NCI-H2081 treated with DMSO at 0.1 percent for 48 hours (cell line): ENCODE measurements at places on chromosomes 6 and 20.
A peak's percentile ranks its signal among the peaks of the same experiment; 100 is the strongest.

GRCh38 chr6:157380458-157380778 is 572 bp upstream of the ZDHHC14 start:
- no peak for DNase-seq

GRCh38 chr6:47187893-47188587 is 121.7 kb downstream of the TNFRSF21 start:
- no peak for DNase-seq

GRCh38 chr6:28789553-28790083 is 134.2 kb downstream of the TRIM27 start:
- DNase-seq = no peak

DNA sequence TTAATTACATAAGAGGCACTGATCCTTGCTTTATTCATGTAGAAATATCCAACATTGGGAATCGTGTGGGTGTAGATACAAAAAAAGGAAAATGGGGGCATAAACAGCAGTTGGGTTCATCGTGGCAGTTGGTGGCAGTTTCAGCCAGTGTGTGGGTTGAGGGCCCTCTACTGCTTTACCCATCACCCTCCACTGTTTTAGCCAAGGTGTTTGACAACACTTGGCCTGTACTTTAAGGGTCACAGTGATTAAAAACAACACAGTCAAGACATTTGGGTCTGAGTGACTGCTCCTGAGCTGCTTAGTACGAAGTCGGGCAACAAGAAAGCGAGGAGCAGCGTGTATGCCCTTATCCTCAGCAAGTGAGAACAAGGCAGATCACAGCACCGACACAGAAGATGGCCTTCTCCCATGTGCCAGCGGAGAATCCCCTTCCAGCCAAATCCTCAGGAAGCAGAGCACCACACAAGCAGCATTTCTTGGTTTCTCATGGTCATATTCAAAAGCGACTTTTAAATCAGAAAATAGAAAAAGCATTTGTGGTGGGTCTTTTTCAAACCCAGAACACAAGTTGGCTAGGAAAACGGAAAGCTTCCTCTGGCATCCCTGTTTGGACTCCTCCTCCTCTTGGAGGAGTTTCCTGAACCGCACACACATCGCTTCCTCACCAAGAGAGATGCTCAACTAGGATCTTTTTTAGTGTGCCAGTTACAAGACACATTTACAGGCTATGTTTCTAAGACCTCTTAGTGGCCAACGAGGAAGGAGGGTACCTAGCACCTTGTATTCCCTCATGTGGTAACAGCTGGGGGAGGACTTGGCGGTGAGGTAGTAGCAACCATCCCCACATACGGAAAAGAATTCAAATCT is 23.5 kb downstream of the EIF2S2 start:
- DNase-seq = no peak

- DNase-seq = no peak
Measured at GRCh38 chr6:28371706-28372451, 22.1 kb downstream of the ZKSCAN3 start.

DNA sequence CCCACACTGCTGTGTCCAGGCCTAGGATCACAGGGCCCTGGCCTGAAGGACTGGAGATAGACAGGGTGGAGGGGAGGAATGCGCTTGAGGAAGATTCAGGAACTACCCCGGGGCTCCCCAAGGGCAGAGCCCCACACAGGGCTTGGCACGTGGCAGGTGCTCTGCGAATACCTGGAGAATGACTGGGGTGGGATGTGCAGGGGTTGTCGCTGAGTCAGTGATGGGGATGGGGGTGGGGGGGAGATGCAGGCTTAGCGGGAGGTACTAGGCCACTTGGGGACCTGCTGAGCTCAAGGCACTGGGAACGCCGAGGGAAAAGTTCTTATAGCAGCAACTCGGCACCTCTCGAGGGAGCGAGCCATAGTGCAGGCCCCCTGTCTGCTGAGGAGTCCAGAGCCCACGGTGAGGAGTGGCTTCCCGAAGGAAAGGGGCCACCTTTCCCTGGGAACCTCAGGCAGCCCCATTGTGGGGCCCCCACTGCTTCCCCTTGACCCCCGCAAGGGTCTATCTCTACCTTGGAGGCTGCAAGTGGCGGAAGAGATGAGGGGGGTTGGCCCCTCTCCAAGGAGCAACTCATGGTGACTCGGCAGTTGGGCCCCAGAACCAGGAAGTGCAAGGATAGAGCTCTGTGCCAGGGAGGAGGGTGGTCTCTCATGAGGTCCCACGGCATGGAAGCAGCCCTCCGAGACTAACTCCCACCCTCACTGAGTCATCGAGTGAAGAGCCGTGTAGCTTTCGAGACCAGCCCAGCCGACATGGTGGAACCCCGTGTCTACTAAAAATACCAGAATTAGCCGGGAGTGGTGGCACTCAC is 33.1 kb downstream of the SRC start:
- no peak for DNase-seq

GRCh38 chr20:5357946-5358345 is 41.2 kb upstream of the PROKR2 start:
- DNase-seq = no peak

GRCh38 chr20:61268024-61268423 is 16.0 kb downstream of the CDH4 start:
- no peak for DNase-seq

DNA sequence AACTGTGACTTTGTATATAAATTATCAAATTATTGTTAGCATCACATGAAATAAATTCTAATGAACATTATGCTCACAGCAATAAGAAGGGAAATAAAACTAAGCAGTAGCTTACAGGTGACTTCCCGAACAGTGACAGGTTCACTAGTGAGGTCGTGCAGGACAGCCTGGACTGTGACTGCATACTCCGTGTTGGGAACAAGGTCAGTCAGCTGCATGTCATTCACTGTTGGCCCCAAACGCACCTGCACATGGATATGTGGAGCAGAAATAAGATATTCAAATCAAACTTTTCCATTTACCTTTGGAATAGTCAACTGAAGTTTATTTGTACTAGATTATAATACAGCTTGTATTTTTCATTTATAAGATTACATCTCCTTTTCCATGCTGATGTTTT is 60.6 kb downstream of the COL12A1 start:
- no peak for DNase-seq

GRCh38 chr6:149235130-149235561 is 82.4 kb upstream of the TAB2 start:
- DNase-seq = no peak

GRCh38 chr6:69622924-69623323 is 173.9 kb downstream of the LMBRD1 start:
- no peak for DNase-seq

- no peak for DNase-seq
Measured at GRCh38 chr20:35547329-35547728, 5.5 kb downstream of the ERGIC3 start.

GRCh38 chr20:47682028-47682783 is 103.1 kb downstream of the SULF2 start:
- no peak for DNase-seq

DNA sequence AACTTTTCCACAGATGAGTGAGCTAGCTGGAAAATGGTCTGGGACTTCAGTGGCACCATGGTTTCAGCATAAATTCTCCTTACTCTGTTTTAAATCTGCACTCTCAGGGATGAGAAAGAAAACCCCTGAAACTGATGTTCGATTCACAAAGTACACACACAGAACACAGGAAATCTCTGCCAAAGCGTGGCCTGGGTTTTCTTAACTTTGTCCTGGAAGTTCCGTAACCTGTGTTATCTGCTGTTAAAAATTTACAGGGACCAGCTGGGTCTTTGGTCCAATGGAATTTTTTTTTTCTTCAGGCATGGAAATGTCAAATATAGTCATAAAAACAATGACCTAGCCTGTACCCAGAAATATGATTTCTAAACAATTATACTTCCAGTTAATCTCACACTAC is 7.3 kb downstream of the SCML4 start:
- no peak for DNase-seq

DNA sequence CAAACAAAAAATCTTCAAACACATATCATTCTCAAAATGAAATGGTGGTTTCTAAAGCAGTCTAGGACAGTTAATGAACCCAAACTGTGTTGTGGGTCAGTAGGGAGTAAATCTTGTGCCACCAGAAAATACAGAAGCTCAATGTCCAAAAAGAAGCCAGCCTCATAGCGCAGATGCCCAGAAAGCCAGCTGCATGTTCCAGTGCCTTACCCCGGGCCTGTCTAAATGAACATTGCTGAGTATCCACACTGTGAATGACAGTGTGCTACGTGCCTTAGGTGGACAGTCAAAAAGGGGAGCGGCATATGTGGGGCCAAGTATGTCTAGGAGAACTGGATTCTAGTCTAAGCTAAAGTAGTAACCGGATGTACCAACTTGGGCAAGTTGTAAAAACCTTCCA is 10.9 kb downstream of the FYN start:
- no peak for DNase-seq

- no peak for DNase-seq
Measured at GRCh38 chr20:34525709-34526416, 9.6 kb downstream of the DYNLRB1 start.

DNA sequence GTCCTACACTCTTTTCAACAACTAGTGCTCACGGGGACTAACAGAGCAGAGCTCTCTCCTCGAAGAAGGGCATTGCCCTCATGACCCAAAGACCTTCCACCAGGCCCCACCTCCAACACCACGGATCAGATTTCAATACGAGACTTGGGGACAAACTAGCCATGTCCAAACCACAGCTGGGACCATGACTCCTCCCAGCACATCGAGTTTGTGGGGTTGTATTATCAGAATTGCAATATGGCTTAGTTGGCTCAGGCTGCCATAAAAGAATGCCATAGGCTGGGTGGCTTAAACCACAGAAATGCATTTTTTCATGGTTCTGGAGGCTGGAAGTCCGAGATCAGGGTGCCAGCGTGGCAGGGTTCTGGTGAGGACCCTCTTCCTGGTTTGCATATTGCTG is 189.7 kb upstream of the PMEPA1 start:
- no peak for DNase-seq

DNA sequence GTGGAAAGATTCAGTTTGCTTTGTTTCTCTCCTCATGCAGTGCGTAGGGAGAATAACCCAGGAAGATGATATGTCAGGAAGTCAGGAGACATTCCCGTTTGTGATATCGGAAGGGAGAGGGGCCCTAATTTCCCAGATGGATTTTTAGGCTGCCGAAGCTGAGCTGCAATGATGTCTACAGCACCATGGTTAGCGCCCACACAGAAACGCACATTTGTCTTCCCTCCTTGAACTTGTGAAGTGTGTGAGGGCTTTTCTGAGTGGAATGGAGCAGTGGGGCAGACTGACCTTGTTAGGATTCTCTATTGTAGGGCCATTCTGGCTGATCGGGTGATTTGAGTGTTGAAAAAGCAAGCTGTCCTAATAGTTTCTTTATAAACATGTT is 191.3 kb upstream of the ARG1 start:
- no peak for DNase-seq

GRCh38 chr6:88013015-88013414 is 34.6 kb upstream of the SPACA1 start:
- no peak for DNase-seq

DNA sequence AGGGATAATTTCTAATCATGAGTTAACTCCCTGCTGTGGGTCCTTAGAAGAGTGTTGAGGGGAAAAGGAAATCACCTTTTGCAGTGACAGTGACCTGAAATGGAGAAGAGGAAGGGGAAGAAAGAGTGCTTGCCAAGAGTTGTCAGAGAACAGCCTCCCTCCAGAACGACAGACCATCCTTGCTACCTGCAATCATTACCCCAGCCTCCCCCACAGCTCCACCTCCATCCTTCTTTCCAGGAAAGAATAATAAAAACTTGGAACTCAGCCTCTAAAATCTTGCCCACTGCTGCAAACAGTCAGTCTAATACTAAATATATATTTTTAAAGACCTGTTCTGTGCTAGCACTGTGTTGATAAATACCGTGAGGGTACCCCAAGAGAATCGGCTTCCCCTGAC is 28.7 kb upstream of the FUCA2 start:
- DNase-seq = no peak

GRCh38 chr20:42961771-42962170 is 227.9 kb downstream of the PTPRT start:
- no peak for DNase-seq

GRCh38 chr6:148491638-148492251 is 149.1 kb downstream of the SASH1 start:
- no peak for DNase-seq

DNA sequence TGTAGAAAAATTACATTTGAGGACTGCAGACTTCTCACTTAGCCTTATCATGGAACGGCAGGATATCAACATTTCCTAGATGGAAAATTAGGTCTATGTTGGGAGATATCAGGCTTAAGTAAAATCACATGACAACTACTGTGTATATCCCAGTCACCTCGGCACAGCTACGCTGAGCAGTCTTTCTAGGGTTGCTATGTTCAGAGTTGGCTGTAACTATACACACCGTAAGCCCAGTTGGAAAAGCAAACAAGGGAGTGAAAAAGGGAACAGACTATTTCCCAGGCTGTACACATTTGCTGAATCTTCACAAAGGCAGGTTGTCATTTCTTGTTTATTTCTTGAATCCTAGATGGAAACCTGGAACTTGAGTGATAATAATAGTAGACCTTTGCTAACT is 80.7 kb upstream of the PTPRK start:
- DNase-seq = no peak

- DNase-seq = no peak
Measured at GRCh38 chr6:118356054-118356453, 192.0 kb upstream of the PLN start.

DNA sequence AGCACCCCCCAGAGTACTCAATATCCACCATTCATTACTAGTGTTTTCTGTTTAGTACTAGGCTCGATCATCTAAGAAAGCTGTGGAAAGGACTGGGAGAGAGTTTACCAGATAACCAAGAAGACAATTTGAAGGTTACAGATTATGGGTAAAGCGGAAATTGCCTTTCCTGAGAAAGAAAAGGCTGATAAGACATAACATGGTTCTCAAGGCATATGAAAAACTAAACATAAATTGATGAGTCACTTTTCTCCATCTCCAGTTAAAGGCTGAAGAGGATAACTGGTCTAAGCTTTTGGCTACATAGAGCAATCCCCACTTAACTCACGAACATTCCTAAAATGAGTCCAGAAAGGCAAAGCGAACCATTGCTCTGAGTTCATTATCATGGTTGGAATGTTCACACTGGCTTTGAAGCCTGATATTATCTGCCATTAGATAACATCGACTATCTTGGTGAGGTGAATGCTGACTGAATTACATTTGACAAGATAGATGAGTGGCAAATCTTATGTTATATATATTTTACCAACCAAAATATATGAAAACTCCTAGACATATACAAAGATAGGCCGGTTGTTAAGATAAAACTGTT is 65.8 kb downstream of the BTBD9 start:
- DNase-seq = no peak

GRCh38 chr6:14925699-14926026 is 320.2 kb upstream of the JARID2 start:
- DNase-seq = no peak

- DNase-seq = no peak
Measured at GRCh38 chr6:148996815-148997214, 250.0 kb downstream of the UST start.

DNA sequence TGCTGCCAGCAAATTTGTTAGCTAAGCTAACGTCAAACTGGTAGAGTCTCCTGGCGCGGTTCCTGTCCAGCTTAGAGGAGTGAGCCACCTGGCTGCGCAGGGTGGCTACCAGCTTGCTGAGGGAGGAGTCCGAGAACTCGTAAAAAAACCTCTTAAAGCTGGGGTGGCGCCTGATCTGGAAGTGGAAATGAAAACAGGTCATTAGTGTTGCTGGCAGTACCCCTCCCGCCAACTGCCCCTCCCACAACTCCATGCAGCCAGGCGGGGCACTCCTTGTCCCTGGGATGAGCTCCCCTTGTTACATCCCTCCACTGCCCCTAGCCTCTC is 17.3 kb downstream of the BNIP5 start:
- DNase-seq = peak; percentile 45

GRCh38 chr6:139126255-139126654 is 8.6 kb upstream of the HECA start:
- DNase-seq = no peak
